ENCODE measurements at places on chromosomes 16 and 17.

- DNase-seq, result no peak
Observed at GRCh38 chr16:12257926-12258561, 281.5 kb downstream of the SNX29 start.

DNA sequence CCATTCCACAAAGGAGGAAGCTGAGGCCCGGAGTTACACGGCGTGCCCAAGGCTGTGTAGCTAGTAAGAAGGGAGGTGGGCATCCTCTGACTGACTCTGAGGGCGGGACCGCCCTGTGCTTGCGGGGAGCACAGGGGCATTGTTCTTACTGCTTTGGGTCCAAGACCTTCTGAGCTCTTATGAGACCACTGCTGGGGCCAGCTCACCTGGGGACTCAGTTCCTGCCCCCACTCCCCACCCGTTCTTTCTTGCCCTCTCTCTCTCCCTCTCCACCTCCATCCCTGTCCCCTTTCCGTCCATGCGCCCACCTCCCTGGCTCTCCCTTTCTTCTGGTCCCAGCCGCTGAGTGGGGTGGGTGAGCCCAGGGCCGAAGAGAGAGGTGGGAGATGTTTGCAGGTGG, 19.6 kb downstream of the CCR7 start:
- DNase-seq, result no peak

DNA sequence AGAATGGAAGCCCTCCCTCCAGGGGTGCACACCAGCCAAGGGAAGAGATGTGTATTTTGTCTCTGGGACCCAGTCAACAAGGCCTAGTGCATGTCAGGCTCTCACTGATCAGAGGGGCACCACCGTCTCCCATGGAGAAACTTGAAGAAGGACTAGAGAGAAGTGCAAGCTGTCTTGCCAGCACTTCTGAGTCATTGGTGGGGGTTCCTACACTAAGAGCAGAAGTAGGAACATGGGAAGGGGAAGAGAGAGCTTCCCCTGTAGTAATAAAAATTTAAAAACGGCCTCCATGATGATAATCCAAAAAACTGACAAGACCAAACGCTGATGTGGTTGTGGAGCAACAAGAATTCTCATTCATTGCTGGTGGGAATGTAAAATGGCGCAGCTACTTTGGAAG, 46.3 kb downstream of the DYNLRB2 start:
- no peak for DNase-seq

- DNase-seq, result no peak
Observed at GRCh38 chr17:19546289-19547065, 12.8 kb downstream of the SLC47A1 start.

DNA sequence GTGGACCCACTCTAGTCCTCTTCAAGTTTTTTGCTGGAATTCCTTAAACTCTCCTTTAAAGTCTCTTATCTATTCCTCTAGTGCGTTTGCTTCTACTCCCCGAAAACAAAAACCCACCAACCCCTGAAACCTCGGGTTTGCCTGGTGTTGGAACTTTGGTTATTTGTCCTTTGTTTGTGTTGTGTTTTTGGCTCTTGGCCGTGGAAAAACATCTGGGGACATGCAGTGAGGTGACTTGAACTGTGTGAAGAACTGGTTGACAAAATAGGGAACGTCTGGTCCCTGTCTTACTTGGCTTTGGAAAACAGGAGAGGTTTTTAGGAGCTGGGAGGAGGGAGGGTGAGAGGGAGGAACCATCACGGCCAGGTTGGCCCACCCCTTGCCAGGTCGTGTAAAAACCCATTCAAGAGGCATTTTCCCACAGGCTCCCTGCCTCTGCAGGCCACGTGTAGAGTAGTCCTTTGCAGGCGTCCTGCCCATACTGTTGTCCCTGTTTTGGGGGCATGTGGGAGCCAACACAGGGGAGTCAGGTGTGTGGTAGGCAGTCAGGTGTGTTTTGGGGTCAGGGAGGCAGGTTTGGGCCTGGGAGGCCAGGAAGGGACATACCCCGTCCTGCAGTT, 169.3 kb downstream of the RAB11FIP4 start:
- DNase-seq, result no peak

- no peak for DNase-seq
Observed at GRCh38 chr16:23837553-23838308, 1.9 kb downstream of the PRKCB start.

DNA sequence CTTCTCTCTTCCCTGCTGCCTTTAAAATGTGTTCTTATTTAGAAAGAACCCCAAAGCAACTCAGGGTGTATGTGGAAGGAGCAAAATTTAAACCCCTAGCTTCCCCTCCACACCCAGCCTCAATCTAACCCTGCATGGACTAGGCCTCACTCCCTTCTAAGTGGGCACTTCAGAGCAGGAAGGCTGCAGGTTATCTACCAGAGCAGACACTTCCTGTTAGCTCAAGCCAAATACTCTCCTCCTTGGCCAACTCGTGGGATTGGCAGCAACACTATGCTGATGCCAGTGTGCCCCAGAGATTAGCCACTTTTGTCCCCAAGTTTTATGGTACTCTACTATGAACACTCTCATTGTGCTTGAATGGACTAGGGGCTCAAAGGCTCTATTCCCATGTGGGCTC, 35.6 kb downstream of the CCDC42 start:
- no peak for DNase-seq

- DNase-seq, result no peak
Observed at GRCh38 chr16:3131755-3132377, 3.0 kb upstream of the ZNF213 start.

DNA sequence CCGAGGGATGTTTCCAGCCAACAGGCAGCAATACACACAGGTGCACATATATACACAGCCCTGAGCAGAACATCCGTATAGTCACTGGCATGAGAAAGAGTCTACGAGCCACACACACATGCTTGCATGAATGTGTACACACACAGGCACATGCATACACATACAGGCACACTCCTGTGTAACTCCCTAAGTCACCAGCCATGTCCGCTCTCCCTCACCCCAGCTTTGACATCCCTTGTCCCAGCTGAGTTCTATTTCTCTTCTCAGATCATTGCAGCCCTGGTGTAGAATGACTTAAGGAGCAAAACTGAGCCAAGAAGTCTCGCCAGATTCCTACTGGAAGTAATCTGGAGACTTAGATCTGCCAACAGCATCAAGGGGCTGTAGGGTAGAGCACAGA, 13.1 kb downstream of the CDRT4 start:
- DNase-seq, result no peak

DNA sequence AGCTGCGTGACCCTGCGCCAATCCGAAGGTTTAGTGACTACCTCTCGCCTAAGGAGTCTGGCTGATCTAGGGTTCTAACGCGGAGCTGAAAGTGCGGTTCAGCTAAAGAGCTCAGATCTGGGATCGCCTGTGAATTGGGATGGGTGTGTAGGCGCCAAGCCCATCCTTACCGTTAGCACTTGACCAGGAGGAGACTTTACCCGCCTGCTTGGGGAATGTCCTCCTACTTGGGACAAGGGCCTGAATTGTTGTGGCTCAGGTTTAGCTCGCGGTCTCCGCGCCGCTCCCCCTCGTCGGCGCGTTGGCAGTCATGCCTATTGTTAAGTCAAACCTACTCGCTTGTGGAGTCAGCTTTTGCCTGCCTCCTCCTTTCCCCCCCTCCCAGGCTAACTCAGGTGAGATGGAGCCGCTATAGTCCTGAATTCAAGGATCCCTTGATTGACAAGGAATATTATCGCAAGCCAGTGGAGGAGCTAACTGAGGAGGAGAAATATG, 480 bp downstream of the MRPS7 start:
- no peak for DNase-seq

DNA sequence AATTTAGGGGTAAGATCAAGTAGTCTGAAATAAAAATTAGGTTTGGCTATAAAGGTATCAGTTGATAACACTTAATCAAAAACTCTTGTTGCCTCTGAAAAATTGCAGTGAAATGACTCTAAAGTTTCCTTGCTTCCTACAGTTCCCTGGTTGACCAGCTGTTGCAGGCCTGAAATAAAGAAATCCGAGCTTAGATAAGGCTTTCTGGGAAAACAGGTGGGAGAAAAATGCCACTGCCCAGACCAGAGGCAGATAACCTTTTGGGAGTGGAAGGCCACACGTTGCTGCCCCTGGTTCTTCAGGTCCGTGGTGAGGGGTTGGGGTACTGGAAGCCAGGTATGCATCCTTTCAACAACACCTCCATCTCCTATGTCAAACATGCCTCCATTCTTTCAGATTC, 111.3 kb downstream of the HS3ST3A1 start:
- no peak for DNase-seq

DNA sequence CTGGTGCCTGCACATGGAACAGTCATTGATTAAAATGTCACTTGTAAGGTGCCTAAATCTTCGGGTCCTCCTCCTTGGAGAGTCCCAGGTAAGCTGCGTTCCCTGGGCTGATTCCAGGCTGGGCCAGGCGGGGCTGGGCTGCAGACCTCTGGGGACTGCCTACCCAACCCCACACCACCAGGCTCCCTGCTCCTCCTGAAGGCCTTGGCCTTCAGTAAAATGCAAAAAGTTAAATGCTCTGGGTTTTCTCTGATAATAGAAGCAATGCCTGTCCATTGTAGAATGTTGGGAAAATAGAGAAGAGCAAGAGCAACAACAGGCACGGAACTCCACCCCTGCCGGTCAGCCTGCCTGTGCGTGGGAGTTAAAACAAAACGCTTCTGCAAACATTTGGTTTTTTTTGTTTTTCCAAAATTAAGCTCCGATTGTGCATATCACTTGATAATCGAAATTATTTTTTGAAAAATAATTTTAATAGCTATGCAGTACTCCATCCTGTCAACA, 363.9 kb downstream of the SEC14L1 start:
- no peak for DNase-seq

DNA sequence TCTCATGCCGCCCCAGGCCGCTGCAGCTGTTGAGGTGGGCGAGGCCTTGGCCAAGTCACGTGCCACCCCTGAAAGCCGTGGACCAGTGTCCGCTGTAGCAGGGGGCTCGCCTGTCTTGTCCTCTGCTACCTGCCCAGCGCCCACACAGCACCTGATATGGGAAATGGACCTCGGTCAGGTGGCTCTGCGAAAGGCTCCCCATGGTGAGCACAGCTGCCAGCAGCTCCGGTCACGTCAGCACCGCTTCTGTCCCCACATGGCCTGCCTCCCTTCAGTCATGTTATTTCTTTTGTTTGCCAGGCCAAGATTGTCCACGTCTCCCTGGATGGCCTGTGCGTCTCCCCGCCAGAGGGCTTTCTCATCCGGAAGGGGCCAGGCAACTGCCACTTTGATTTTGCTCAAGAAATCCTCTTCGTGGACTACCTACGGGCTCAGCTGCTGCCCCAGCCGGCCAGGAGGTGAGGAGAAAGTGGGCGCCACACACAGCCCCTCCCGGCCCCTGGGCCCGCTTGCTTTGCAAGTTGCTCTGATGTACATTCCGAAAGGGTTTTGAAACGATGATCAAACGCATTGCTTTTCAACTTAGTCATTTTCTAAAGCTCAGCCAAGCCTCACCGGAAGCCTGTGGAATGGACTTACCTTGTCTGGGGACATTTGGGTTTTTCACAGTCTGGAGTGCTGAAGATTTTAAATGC, 219.8 kb downstream of the KATNIP start:
- no peak for DNase-seq

- DNase-seq, result peak; percentile 54
Observed at GRCh38 chr17:29615048-29615385, 7.7 kb downstream of the CORO6 start.

DNA sequence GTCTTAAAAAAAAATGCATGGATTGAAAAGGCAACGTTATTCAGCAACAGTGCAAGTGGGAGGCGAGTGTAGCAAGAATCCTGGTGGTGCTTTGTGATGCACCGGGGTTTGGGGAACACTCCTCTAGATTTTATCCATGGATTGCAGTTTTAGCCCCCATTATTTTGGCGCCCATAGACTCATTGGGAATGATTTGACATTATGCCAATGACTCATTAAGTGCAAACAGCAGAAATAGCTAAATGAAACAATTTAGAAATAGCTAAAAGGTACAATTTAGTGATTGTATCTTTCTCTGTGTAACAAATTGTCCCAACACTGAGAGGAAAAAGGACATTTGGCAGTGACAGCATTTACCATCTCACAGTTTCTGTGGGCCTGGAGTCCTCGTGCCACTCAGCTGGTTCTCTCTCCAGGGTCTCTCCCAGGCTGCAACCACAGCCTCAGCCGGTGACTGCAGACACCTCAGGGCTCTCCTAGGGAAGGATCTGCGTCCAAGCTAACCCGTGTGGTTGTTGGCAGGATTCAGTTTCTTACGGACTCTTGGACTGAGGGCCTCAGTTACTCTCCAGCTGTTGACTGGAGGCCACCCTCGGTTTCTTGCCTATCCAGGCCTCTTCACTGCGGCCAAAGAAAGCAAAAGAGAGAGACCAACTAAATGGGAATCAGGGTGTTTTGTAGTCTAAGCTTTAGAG, 398.7 kb downstream of the SNX29 start:
- DNase-seq, result no peak

DNA sequence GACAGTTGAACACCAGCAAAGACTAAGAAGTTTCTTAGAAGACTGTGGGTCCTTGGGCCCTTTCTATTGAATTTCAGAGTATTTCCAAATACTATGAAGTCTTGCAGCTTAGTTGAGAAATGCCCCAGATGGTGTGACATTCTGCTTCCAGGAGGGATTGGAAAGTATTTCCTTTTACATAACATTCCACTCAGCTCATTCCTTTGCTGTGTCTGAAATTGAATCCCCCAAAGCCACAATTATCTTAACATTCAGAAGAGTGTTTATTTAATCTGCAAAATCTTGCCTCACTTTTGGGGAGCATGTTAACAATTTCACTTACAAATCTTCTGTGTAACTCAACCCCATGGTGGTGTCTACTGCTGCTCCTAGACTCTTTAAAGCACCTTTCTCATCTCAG, 307.7 kb downstream of the WWOX start:
- no peak for DNase-seq

- DNase-seq, result no peak
Observed at GRCh38 chr17:34499576-34499975, 79.8 kb upstream of the TMEM132E start.

GRCh38 chr17:2719861-2720260, 8.3 kb upstream of the CLUH start:
- DNase-seq, result no peak

DNA sequence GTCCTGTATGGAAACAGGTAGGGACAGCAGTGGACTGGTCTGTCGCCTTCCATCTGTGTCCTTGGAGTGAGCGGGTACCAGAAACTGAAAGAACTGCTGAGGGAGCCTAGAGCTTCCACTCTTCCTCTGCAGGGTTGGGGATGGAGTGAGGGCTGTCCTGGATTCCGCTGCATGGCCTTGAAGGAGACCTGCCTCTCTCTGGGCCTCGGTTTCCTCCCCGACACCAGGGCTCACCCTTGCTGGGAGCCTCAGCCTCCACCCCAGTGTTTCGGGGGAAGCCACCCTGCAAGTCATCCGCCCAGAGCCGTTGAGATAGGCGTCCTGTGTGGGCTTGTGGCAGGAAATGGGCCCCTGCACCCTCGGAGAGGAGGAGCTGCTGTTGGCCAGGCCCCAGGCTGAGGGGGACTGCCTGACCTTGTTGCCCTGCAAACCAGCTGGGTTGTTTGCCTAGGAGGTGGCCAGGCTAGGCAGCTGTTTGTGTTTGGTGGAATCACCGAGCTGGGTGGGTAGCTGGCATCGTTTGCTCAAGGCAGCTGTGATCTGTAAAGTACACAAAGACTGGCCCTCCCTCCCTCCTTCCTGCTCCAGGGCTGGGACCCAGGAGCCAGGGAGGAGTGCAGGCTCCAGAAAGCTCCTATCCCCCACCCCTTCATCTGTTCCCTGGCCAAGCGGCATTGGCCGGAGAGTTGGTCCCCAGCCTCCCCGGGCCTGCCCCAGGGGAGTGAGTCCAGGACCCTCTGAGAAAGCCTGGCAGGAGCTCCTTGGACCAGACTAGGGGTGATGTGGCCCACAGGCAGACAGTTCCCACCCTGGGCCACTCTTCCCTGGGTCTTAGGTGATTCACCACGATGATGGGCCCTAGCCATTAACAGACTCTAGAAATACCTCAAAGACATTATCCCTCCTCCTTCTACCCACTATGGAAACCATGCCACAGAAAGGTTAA, 1.3 kb downstream of the RAB37 start:
- DNase-seq, result peak; percentile 76

GRCh38 chr16:26053889-26054288, 362.1 kb downstream of the HS3ST4 start:
- no peak for DNase-seq

Data from stimulated activated CD8-positive, alpha-beta memory T cell treated with anti-CD3 and anti-CD28 coated beads, Interleukin-15, amount 100 ng/mL, for 48 hours (primary cell).